Tibial nerve (tissue), 4 donors: ENCODE measurements at places on chromosomes 5 and 9. TPM values are rescaled to one million over a fixed set of nuclear protein-coding genes. Genes with fewer than 3 reads are reported as not detected.

GRCh38 chr5:83924171-83924570 is 203.5 kb upstream of the HAPLN1 start:
- no peak for DNase-seq

DNA sequence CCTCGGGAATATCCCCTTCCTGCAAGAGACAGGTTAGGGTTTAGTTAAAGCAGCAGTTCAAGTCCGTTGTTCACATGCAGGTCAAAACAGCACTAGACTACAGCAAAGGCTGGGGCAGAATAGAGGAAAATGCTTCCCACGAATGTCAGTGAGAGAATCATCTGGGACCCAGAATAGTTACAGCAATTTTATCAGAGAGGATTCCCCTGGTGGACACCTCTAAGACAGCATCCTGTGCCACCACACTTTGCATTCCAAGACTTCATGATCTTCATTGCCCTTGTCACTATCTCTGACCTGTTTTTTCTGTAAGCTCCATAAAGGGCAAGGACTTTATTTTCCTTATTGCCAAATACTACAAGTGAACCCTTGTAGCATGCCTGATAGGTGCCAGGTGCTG is 12.9 kb downstream of the GRXCR2 start:
- DNase-seq, result no peak

DNA sequence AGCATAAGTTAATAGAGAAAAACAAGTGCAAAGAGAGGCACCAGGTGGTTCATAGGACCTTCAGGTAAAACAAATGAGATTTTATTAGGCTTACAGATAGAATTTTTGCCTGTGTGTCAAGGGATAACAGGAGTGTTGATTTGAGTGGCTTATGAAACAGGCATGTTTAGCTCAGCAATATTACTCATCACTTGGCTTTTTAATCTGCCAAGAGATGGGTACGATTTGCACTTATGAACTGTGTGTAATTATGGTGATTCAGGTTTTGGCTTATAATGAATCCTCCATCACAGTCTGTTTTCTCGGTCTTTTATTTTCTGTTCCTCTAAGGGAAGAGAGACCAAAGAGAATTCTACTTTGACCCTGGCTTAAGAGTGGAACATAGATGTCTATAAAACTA is 199.3 kb downstream of the DMRTA1 start:
- no peak for DNase-seq

- DNase-seq, result no peak
Measured at GRCh38 chr9:37575511-37575914, 667 bp downstream of the FBXO10 start.

Gene SSBP2
- total RNA-seq, result 62.6 TPM

GRCh38 chr5:27062451-27062850 is 24.1 kb upstream of the CDH9 start:
- no peak for DNase-seq

GRCh38 chr9:33140401-33141360 is 26.5 kb downstream of the B4GALT1 start:
- DNase-seq, result no peak

- DNase-seq, result no peak
Measured at GRCh38 chr9:84773022-84773421, 103.5 kb downstream of the NTRK2 start.

Gene FAT2
- total RNA-seq, result under 0.01 TPM

DNA sequence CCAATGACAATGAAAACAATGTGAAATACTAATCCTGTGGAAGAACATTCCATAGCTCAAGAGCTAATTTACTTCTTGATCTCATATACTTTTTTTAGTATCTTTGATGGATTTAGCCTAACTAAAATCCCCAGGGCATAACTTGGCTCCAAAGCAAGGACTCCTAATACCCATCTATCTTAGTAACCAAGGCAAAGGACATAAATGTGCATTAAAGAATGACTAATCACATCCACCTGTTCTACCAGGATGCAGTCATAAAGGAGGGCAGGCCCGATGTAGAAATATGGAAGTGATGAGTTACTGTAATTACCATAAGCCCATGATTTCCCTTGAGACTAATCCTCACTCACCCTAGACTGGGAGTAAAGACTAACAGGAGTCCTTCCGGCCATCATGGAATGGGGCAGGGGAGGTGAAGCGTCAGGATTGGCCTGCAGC is 56.9 kb downstream of the KIF24 start:
- DNase-seq, result no peak
